Stimulated activated CD4-positive, alpha-beta T cell treated with anti-CD3 and anti-CD28 coated beads, Interleukin-15, amount 100 ng/mL, for 1 hour (primary cell): ENCODE measurements at places on chromosomes 3 and 15.

GRCh38 chr15:63313825-63314224 is 36.4 kb downstream of the APH1B start:
- no peak for DNase-seq

GRCh38 chr15:79041601-79042168 is 48.9 kb downstream of the RASGRF1 start:
- DNase-seq: no peak

DNA sequence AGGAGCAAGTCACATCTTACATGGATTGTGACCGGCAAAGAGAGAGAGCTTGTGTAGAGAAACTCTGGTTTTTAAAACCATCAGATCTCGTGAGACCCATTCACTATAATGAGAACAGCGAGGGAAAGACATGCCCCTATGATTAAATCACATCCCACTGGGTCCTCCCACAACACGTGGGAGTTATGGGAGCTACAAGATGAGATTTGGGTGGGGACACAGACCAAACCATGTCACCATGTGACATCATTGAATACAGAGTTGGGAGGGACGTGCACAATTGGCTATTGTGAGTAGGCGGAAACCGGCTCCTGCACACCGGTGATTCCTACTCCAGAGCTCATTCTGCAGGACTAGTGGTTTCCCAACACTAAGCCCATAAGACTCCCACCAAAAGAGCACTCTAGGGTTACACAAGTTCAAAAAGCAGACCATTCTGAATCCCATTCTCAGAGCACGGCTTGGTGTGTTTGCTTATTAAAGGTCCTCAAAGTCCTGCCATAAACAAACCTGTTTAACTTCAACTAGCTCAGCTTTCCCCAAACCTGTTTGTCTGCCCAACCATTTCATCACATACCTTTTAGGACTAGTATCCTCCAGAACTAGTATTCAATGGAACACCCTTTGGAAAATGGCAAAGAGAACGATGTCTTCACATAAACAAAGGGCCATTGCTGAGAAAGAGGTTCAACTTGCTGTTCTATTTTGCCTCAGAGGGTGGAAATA is 167.6 kb downstream of the TLE3 start:
- DNase-seq: no peak

DNA sequence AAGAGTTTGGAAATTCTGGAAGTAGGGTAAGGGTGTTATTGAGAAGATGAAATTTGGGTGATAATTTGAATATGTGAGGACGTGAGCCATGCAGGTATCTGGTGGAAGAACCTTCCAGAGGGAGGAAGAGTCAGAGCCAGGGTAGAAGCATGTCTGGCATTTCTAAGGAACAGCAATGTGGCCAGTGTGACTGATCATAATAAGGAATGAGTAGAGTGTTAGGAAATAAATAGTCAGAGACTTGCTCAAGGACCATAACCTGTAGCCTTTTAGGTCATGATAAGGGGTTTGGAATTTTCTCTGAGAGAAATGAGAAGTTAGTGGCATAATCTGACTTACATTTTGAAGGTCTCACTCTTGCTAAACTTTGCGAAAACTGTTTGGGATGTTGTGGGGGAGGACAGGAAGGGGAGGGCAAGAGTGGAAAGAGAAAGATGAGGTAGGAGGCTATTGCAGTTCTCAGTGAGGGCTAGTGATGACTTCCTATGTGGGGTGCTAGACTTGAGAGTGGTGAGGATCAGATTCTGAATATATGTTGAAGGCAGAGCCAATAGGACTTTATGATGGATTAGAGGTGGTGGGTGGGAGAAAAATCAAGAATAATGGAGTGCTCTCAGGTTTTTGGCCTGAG is 568.3 kb downstream of the AGBL1 start:
- DNase-seq: no peak

DNA sequence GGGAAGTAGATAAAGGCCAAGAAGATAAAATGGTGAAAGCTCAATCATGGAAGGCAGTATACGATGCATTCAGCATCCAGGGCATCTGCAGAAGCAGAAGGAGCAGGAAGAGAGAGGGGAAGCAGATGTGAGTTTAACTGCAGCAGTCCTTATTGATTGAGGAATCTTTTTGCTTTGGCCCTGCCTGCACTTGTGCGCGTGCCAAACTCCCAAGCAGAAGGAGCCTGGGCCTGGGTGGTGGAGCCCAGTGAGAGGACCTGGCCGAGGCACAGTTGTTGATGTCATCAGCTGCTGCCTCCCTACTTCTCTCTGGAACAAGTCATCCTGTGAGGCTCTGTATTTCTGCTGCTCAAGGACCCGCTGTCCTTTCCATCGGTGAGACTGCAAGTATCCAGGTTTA is 65.5 kb upstream of the ROPN1 start:
- DNase-seq: no peak

DNA sequence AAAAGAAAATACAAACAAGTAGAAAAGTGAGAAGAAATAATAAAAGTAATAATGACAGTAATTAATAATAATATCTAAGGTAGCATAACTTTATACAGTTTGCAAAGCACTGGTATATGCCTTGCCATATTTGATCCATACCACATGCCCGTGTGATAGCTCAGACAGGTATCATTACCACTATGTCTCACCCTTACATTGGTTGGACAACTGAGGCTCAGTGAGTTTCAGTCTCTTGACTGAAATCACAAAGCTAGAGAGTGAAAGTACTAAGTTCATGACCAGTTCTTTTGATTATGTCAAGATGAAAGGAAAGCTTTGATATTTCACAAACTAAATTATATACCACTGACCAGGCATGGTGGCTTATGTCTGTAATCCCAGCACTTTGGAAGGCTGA is 408.9 kb downstream of the GAP43 start:
- no peak for DNase-seq

DNA sequence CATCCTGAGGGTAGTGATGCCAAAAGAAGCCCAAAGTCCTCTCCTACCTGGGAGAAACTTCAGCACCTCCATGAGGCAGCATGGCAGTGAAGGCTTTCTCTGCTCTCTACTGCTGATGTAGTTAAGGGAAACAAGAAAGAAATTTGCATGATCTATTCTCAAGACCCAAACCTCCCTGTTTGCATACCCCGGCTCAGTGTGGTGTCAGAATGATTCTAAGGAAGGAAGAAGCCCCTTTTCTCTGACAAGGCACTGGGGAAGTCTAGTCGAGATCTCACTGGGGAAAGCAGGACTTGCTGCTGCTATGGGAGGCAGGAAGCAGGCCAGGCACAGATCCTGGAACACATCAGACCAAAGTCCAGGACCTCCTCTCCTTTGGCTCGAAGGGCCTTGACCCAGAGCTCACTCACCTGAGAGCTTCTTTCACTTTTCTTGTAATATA is 89.4 kb upstream of the ICE2 start:
- no peak for DNase-seq

DNA sequence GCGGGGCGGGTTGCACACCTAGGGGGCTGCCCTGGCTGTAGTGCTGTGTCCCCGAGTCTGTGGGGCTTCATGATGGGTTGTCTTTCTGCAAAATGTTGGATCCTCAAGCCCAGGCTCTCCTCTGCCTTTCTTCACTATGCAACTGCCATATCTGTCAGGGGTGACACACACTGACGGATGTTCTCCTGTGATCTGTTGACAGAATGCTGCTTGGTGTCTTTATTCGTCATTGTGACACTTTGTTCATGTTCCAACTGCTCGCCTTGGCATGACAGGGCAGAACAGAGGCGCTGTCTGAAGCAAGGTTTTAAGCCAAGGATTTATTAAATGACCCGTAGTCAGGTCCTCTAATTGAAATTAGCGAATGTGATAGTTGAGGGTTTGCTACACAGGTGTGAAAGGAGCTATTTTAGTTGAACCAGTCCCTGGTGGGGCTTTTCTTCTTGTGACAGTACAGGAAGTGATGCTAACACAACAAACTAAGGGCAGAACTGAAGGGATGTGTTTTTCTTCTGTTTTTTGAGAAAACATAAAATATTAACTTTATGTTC is 173.4 kb downstream of the MCTP2 start:
- DNase-seq: no peak

DNA sequence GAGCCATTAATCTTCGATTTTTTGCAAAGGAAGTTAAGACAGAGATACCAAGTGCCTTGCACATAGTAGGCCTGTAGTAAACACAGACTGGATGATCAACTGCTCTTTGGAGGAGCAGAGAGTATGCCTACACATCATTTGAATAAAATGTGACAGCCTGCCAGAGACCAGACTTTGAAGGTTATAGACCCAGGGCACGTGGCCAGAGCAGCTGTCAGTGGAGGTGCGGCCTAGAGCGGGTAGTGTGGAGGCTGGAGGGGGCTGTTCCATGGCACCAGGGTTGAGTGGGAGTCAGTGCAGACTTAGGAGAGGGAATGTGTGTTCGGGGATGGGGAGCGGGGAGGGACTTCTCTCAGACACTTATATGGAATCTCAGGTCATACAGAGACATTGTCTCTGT is 80.8 kb downstream of the SMAD3 start:
- no peak for DNase-seq

GRCh38 chr3:120699333-120699732 is 17.3 kb upstream of the HGD start:
- no peak for DNase-seq

GRCh38 chr3:20080956-20081554 is 40.8 kb downstream of the KAT2B start:
- DNase-seq: no peak

DNA sequence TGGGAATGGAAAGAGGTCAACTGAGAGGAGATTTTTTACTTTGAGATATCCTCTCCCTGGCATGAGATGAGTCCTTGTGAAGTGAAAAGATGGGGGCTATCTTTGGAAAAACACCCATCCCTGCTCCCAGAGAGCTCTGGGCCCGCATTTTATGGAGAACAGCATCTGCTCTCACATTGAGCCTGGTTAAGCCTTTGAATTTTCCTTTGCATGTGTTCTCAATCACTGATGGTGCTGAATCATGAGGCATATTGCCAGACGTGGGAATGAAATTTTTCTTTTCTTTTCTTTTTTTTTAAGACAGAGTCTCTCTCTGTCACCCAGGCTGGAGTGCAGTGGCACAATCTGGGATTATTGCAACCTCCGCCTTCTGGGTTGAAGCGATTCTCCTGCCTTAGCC is 24.4 kb downstream of the TMEM45A start:
- no peak for DNase-seq

DNA sequence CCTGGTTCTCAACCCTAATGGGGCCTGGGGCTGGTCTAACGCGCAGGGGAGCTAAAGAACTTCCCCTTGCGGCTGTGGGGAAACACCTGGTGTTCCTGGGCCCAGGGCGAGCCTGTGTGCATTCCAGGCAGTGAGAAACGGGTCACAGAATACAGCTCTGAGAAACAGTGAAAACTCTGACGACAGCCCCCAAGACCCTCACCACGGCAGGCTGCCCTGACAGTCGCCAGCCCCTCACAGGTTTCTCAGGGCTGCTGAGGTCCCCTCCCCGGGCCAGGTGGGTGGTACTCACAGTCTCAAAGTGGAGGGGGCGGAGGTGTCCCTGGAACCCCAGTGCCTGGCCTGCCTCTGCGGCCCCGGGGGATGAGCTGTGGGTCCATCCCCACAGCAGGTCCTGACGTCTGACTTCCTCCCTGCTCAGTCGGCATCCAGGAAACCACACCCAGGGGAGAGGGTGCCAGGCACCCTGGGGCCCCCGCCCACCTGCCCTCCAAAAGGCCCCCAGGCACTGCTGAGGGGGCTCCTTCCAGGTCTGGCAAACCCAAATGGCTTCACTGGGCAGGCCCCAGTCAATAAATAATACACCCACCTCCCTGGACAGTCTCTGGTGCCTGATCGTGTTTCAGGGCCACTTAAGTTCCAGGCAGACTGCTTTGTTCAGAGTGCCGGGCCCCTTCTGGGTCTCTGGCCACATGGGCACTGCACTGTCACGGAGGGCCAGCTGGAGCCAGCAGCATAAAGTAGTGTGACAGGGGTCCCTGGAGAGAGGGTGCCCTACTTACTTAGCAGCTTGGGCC is 57.7 kb downstream of the IQSEC1 start:
- no peak for DNase-seq

DNA sequence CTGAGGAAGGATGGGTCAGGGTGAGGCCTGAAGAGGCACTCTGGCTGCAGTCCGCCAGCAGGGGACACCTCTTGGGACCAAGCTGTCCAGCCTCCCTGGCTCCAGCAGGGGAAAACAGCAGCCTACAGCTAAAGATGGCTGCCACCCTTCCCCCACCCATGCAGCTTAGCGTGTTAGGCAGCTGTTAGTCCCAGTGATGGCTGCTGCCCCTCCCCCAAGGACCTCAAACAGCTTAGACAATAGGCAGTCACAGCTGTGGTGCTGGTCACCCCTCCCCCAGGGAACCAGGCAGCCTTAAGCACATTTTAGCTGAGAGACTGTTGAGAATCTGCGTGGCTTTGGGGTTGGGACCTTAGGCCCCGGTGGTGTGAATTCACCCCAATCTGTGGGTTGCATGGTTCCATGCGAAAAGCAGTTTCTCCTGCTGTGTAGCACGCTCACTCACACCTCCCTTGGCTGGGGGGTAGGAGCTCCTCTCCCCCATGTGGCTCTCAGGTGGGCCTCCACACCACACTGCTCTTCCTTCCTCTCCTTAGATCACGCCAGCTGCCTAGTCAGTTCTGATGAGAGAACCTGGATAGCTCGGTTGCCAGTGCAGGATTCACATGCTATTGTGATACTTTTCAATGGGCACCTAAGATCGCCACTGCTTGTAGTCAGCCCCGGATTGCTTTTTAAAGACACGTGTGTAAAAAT is 140.5 kb upstream of the CADPS start:
- DNase-seq: no peak

GRCh38 chr3:108312656-108313055 is 16.3 kb downstream of the HHLA2 start:
- no peak for DNase-seq

DNA sequence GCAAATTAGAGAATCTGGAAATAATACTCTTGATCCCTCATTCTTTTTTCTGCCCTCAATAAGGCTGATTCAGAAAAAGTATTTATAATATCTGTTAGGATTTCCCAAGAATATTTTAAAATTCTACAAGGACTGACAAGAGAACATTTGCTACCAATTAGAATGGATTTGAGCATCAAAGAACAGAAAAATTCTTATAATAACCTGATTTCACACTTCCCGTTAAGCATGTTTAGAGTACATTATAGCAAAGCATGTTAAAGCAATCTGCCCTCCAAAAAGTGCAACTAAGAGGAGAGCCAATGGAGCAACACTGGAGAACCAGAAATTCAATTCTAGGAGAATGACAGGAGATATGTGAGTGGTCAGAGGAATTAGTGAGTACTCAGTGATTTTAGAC is 57.2 kb downstream of the THBS1 start:
- no peak for DNase-seq

DNA sequence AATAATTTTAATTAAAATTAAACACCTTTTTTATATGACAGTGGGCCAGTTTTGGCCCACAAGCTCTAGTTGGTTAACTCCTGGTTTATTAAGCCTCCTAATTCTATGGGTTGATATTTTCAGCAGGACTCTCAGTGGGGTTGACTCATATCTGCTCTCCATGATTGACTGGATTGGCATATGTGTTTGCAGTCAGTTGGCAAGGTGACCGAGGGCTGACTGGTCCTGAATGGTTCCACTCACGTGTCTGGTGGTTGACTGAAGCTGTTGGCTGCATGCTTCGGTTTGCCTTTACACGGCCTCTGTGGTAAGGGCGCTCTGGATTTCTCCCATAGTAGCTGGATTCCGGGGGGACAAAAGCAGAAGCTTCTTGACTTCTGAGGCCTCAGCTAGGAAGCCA is 65.3 kb upstream of the ZNF280D start:
- DNase-seq: no peak
